CD4-positive, alpha-beta T cell (primary cell): ENCODE measurements at places on chromosomes 4 and X.

DNA sequence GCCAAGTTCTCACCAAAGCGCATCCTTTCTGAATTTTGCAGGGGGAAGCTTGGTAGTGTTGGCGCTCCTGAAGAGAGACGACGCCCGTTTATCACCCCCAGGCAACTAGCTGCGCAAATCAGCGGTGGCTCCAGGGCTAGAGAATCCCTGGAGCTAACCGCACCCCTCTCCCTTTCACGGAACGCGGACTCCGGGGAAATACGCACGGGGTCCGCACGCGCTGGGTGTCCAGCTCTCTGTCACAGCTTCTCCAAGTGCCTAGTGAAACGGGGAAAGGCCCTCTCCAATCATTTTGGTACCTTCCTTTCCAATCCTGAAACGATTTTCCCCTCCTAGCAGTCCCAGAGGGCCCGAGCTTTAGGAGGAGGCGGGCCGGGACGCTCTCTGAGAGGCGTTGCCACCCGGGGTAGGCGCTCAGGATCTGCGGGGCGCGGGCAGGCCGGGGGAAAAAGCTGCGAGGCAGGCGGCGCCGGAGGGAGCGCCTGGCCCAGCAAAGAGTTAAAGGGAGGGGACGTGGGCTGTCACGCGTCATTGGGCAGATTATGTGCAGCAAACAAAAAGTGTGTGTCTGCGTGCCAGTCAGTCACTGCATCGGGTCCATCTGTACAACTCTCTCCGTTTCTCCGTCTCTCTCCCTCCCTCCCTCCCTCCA lies at the start of gene PRDM8:
TSS of gene PRDM8 (plus strand) at position 582 of the 652 bp plus-strand sequence. CDS start 2,578 bp downstream, outside the sequence.
- DNase-seq, result no peak

GRCh38 chr4:8419222-8420041 lies 21.1 kb downstream of the ACOX3 start:
- DNase-seq, result no peak

DNA sequence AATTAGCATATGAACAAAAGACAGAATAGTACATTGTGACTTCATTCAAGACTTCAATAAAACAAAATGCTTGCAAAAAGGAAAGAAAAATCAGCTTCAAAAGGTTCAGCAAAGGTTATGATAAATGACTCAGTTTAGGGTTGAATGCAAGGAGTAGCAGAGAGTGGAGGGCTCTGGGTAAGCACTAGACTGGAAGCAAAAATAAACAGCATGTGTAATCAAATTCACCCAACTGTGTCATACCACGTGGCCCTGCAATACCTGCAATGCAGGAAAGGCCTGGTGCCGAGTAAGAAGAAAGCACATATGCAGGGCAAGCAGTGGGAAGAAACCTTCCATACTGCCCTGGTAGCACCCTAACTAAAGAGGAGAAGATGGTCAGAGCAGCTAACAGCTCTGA lies 88.7 kb downstream of the ATP11C start:
- DNase-seq, result no peak

DNA sequence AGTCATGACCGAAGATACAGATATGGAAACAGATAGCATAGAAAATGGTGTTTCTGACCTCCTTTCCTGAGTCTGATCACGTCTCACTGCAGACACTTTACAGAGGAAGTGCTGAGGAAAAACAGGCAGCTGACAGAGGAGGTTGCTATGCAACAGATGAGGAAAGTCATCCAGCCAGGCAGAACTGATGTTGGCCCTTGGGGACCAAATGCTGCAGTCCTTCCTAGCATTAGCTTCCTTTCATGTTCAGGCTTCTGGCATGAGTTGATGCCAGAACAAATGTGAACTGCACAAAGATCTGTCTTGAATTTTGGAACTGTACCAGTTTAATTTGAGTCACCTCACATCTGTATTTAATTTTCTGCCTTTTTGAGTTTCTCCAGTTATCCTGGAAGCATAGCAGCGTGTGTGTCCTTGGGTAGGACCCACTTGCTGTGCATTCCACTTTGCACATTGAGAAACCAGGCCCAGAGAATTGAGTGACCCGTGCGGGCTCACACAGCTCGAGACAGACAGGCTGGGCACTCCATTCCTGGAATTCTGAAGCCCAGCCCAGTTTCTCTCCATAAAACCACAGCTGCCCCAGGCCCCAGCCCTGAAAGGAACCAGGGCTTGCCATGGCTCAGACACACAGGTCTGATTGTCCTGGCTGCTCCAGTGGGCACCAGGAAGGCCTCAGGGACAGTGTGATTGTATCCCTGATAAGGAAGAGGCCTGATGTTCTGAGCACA lies 1.4 kb upstream of the MAGED1 start:
- no peak for DNase-seq
